ENCODE measurements at places on chromosomes 7 and 10.

- H3K36me3 ChIP-seq: no peaks in the 10 kb centered on the region
- DNase-seq: no peak
- no peak overlapping the region for H3K4me3 ChIP-seq
- no peaks in the 10 kb centered on the region for H3K4me1 ChIP-seq
- H3K27me3 ChIP-seq: peaks cover 2% of the 10 kb centered on the region
These were observed 28.3 kb upstream of the CLDN4 start for GRCh38 chr7:73802459-73802858.

GRCh38 chr10:103564776-103565520 lies 71.4 kb downstream of the NEURL1 start:
- H3K27ac ChIP-seq: no peak overlapping the region
- no peak for DNase-seq
- no peak overlapping the region for H3K4me3 ChIP-seq
- peaks cover 2% of the 10 kb centered on the region for H3K27me3 ChIP-seq

- no peak overlapping the region for H3K27ac ChIP-seq
- H3K4me1 ChIP-seq: no peaks in the 10 kb centered on the region
These were observed 105.4 kb upstream of the KIF5B start for GRCh38 chr10:32161586-32161985.

DNA sequence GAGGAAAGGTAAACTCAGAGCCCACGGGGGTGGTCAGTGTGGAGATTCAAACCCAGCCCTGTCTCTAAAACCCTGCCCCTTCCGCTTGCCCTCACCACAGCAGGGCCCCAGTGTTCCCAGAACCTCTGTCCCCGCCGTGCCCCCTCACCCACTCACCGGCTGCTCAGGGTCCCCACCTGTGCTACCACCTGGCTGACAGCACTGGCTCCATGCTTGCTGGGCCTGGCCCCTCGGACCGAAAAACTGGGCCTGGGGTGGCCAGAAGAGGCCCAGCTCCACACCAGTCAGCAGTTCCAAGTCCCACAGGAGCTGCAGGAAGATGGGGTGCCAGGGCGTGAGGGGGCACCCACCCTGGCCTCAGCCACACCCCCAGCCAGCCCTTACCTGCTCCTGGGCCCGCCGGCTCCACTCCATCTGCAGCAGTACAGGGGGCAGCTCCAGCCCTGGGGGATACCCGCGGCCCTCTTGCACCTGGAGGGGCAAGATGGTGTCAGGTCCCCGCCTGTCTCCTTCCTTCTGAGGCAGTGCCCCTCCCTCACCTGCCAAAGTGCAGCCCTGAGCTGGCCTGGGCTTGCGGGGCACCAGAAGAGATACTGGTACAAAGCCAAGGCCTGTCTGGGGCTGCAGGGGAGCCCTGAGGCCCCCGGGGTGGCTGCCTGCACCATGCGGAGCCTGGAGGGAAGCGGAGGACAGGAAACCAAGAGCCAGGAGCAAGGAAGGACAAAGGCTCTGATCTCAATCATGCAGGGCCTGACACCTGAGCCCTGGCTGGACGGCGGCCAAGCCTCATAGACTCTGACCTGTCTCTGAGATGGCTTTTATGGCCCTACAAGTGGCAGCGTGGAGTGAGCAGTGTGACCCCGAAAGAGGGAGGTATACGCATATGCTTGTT lies 11.7 kb downstream of the ATP6V1F start:
- peaks cover 18% of the 10 kb centered on the region for H3K4me1 ChIP-seq
- H3K4me3 ChIP-seq: no peak overlapping the region

- peaks cover 5% of the 10 kb centered on the region for H3K4me1 ChIP-seq
- H3K36me3 ChIP-seq: no peaks in the 10 kb centered on the region
- no peak overlapping the region for H3K27ac ChIP-seq
- H3K27me3 ChIP-seq: peaks cover 32% of the 10 kb centered on the region
These were observed 4.7 kb upstream of the ENTPD7 start for GRCh38 chr10:99654390-99655175.

GRCh38 chr10:97157578-97158095 lies 28.1 kb downstream of the SLIT1 start:
- no peak overlapping the region for H3K27ac ChIP-seq
- H3K4me3 ChIP-seq: no peak overlapping the region
- H3K36me3 ChIP-seq: peaks cover 69% of the 10 kb centered on the region
- H3K4me1 ChIP-seq: peaks cover 43% of the 10 kb centered on the region

DNA sequence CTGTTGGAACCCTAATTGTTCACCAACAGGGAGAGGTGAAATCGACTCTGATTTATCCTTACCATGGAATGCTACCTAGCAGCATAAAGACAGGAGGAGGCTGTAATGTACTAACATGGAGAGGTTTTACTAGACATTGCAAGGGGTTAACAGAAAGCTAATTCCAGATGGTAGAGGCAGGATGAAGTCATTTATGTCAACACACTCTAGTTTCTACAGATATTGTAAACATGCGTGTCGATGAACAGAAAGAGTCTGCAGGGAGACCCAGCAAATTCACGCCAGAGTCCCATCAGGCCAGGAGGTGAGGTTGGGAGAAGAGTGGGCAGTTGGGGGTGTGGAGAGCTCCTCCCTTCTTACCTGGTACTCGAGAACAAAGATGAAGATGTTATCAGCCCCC lies 7.0 kb downstream of the NPC1L1 start:
- H3K4me3 ChIP-seq: no peak overlapping the region
- no peak overlapping the region for H3K27ac ChIP-seq
- no peak for DNase-seq
- no peaks in the 10 kb centered on the region for H3K27me3 ChIP-seq
- no peaks in the 10 kb centered on the region for H3K4me1 ChIP-seq
- no peaks in the 10 kb centered on the region for H3K36me3 ChIP-seq

DNA sequence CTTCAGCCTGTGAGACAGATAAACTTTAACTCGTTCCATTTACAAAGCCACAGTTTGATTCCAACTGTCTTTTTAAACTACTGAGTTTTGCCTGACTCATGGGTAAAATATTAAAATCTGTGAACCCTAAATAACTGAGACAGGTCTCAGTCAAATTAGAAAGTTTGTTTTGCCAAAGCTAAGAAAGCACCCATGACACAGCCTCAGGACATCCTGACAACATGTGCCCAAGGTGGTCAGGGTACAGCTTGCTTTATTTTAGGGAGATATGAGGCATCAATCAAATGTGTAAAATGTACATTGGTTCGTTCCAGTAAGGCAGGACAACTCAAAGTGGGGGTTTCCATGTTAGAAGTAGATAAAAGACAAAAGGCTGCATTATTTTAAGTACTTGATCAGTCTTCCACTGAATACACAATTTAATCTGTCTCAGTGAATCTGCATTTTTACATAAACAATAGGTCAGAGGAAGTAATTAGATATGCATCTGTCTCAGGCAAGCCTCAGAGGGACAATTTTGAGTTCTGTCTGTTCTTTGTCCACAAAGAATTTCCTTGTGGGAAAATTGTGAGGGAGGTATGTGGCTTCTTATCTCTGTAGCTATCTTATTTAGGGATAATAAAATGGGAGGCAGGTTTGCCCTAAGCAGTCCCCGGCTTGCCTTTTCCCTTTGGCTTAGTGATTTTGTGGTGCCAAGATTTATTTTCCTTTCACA lies 11.0 kb upstream of the PIP start:
- no peak overlapping the region for H3K4me3 ChIP-seq
- no peak for DNase-seq
- no peaks in the 10 kb centered on the region for H3K4me1 ChIP-seq
- no peaks in the 10 kb centered on the region for H3K27me3 ChIP-seq

DNA sequence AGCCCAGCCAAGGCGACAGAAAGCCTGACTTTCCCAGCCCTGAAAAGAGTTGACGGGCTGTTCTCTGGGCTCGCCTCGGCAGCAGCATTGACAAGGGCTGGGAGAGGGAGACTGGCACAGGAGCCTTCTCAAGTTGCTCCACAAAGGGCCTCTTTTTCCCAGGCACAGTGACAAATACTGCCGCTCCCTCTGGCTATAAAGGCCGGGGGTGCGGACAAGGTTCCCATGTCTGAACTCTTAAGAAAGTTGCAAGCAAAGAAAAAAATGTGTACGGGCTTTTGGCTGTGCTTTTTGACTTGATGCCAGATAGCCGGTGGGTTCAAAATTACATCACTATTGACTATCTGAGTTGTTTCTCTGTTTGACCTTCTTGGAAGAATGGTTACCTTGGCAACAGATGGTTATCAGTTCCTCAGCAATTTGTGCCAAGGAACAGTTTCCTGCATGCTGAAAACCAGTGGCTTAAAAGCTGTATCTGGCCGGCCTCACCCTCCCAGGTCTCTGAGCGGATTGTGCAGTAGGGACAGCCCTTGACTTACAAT lies 115.9 kb upstream of the EEPD1 start:
- H3K27me3 ChIP-seq: no peaks in the 10 kb centered on the region
- H3K27ac ChIP-seq: no peak overlapping the region
- H3K4me1 ChIP-seq: no peaks in the 10 kb centered on the region
- no peaks in the 10 kb centered on the region for H3K36me3 ChIP-seq

DNA sequence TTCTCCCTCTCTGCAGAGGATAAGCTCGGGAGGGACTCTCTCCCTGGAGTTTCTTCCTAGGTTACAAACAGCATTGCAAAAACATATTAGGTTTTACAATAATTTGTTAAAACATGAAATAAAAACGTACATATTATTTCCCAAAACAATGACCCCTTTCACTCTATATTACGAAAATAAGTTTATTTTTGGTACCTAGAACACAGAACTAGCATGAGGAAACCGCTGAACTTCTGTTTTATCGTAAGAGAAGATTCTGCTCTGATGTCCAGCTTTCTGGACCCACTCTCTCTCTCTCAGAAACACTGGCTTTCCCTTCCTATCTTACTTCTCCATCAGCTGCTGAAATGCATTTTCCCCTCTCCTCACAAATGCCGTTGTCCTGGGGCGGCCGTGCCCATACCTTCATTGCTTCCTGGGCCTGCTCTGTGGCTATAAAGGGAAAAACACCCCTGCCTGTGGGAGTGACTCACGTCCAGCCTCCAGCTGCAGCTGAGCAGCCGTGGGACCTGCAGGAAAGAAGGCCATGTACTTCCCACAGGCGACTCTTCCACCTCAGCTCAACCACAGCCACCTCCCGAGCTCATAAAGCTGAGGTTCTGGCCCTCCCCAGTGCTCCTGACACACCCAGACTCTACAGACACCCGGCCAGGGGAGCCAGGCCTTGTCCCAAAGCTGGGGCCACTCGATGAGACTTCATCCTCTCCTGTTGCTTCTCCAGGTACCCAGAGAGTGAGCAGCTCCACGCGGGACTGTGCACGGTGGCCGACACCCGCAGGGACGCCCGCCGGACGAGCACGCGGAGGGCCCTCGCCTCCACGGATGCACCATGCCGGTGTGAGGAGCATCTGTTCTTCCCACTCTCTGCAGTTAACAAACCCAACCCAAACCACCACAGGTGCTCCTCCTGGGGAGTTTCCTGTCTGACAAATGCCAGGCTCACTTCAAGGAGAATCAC lies 3.1 kb downstream of the GPER1 start:
- H3K36me3 ChIP-seq: no peaks in the 10 kb centered on the region
- peaks cover 2% of the 10 kb centered on the region for H3K27me3 ChIP-seq
- peaks cover 19% of the 10 kb centered on the region for H3K4me1 ChIP-seq
- H3K27ac ChIP-seq: no peak overlapping the region

- H3K27me3 ChIP-seq: no peaks in the 10 kb centered on the region
- no peak for DNase-seq
- peaks cover 4% of the 10 kb centered on the region for H3K4me1 ChIP-seq
- peak overlapping the region; percentile 82 for H3K27ac ChIP-seq
These were observed 33.4 kb downstream of the OGDH start for GRCh38 chr7:44639671-44640321.

GRCh38 chr10:100725071-100725471 lies 20.3 kb upstream of the PAX2 start:
- peaks cover 76% of the 10 kb centered on the region for H3K27me3 ChIP-seq
- no peaks in the 10 kb centered on the region for H3K4me1 ChIP-seq
- no peak overlapping the region for H3K4me3 ChIP-seq
- no peak overlapping the region for H3K27ac ChIP-seq
- H3K36me3 ChIP-seq: no peaks in the 10 kb centered on the region
- no peak for DNase-seq

GRCh38 chr7:149620961-149621360 lies 123.4 kb upstream of the ZNF746 start:
- no peak overlapping the region for H3K4me3 ChIP-seq
- H3K27me3 ChIP-seq: no peaks in the 10 kb centered on the region
- peaks cover 4% of the 10 kb centered on the region for H3K4me1 ChIP-seq
- peaks cover 51% of the 10 kb centered on the region for H3K36me3 ChIP-seq

- H3K4me1 ChIP-seq: no peaks in the 10 kb centered on the region
- peaks cover 14% of the 10 kb centered on the region for H3K27me3 ChIP-seq
- H3K4me3 ChIP-seq: no peak overlapping the region
- no peak overlapping the region for H3K27ac ChIP-seq
These were observed 14.0 kb upstream of the CTBP2 start for GRCh38 chr10:125174360-125174759.

DNA sequence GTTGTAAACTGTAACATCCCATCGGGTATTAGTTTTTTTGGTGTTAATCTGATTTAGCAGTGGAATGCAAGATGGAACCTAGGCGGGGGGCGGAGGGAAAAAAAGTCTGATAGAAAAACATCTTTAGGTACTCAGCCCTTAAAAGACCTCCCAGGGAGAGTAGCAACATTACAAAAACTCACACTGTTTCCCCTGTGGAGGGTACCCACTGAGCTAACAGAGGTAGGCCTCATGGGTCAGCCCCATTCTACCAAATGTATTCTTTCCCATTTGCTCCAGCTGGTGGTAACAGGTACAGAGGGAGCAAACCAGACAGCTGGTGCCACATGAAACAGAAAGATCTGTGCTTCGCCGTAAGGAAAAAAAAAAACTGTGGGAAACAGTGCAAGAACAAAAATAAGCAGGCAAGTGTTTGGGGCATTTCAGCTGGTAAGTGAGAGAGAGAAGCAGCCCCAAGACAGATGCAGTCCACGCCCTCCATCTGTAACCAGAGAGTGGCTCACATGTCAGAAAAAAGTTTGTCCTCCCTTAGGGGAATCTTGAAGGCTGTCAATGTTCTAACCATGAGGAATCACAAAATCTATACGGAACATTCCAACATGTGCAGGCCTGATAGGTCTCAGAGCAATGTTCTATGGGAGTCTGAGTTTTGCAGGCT lies 65.3 kb downstream of the HOXA1 start:
- H3K27ac ChIP-seq: peak overlapping the region; percentile 25
- H3K27me3 ChIP-seq: no peaks in the 10 kb centered on the region

DNA sequence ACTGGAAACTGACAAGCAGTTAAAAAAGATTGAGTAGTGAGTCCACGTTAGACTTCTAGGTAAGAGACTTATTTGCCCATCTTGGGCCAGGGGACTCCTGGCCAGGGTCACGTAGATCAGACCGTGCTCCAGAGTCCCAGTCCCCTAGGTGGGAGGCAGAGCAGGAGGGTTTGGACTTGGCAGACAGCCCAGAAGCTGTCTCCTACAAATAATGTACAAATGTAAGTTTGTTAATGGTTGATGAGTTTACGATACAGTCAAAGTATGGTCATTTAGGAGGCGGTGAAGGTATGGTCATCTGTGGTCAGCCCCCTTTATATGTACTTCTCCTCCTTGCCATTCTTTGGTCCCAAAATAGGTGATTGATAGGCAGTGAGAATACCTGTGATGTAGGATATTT lies 28.2 kb downstream of the INPP5F start:
- no peak overlapping the region for H3K27ac ChIP-seq
- H3K4me1 ChIP-seq: no peaks in the 10 kb centered on the region
- no peak for DNase-seq
- no peaks in the 10 kb centered on the region for H3K27me3 ChIP-seq
- H3K4me3 ChIP-seq: no peak overlapping the region
- peaks cover 2% of the 10 kb centered on the region for H3K36me3 ChIP-seq

- no peaks in the 10 kb centered on the region for H3K4me1 ChIP-seq
- H3K4me3 ChIP-seq: no peak overlapping the region
- H3K27ac ChIP-seq: no peak overlapping the region
These were observed 117.3 kb downstream of the BMPER start for GRCh38 chr7:34022626-34023025.

- DNase-seq: no peak
- no peaks in the 10 kb centered on the region for H3K36me3 ChIP-seq
- no peak overlapping the region for H3K27ac ChIP-seq
- no peak overlapping the region for H3K4me3 ChIP-seq
- no peaks in the 10 kb centered on the region for H3K4me1 ChIP-seq
These were observed 270.5 kb upstream of the PODXL start for GRCh38 chr7:131826960-131827359.

Measured in thymus (tissue), 14 donors.